Ecto neural progenitor cell (in vitro differentiated cells): ENCODE measurements at places on chromosomes 6 and 20.

- DNase-seq: no peak
Measured at GRCh38 chr20:57482148-57482547, 42.8 kb downstream of the CTCFL start.

- no peak for DNase-seq
Measured at GRCh38 chr6:112383191-112383590, 36.1 kb downstream of the RFPL4B start.

- DNase-seq: no peak
Measured at GRCh38 chr20:44208165-44208564, 2.4 kb downstream of the OSER1 start.

DNA sequence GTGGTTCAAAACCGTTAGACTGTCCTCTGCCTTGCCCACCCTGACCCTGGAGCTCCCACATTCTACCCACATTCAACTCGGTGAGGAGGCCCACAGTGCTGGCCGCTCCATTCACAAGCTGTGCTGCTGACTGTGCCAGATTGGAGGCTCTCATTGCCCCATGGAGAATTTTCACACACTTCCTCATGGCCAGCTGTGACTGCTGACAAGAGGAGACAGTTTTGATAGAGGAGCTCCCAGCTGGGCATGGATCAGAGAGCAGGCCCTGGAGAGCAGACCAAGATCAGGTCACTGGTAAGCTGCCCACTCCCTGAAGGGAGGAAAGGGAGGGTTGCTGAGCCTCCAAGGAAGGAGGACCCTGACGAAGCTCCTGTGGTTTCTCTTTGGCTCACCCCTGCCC is 246.1 kb upstream of the RIN2 start:
- DNase-seq: no peak

DNA sequence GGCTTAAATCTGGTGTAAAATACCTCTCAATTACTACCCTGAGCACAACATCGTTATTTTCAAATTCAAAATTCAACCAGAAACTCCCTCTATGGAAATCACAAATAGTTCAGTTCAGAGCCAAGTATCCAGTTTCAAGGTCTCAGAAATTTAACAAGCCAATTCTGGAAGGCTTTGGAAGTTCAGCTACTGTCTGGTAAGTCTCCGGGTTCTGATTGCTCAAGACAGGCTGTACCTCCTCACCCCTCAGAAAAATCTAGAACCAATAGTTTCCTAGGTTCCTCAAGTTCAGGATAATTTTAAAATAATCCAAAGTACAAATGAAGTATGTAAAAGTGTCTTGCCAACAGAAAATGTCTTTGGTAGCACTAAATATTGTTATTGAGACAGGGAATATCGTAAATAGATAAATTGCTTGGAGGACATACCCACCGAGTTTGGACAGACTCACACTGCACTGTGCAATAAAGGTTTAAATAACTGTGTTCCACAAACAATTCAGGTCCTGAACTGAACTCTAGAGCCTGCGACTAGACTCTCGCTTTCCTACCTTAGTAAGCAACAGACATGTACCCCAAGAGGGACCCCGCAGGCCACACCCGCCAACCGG is 729 bp downstream of the ATG5 start:
- DNase-seq: no peak

DNA sequence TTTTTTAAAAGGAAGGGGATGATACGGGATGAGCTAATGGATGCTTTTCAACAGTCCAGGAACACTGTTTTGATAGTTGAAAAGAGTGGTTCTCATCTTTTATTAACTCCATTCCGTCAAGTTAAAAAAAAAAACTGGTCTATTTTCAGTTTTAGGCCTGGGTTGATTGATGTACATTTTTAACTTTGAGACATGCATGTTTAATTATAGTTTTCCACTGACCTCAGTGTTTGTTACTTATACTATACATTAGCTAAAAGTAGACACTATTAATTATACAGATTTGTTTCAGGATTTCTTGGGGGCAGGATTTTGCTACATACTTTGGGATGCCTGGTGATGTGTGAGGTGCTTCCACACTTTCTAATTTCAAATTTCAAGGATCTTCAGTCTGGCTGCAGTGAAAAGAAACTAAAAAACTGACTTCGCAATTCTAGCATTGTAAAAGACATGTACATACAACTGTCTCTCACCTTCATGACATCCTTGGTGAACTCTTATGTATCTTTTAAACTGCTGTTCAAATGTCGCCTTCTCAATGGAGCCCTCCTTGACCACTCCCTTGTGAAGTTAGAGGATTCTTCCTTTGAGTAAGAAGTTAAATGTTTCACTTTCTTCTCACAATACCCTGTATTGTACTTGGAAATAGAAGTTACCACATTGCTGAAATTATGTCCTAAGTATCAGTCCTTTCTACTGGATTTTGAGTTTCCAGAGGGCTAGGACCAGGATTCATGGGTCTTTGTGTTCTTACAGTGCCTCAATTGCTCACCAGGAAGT is 101.7 kb downstream of the TSHZ2 start:
- no peak for DNase-seq

DNA sequence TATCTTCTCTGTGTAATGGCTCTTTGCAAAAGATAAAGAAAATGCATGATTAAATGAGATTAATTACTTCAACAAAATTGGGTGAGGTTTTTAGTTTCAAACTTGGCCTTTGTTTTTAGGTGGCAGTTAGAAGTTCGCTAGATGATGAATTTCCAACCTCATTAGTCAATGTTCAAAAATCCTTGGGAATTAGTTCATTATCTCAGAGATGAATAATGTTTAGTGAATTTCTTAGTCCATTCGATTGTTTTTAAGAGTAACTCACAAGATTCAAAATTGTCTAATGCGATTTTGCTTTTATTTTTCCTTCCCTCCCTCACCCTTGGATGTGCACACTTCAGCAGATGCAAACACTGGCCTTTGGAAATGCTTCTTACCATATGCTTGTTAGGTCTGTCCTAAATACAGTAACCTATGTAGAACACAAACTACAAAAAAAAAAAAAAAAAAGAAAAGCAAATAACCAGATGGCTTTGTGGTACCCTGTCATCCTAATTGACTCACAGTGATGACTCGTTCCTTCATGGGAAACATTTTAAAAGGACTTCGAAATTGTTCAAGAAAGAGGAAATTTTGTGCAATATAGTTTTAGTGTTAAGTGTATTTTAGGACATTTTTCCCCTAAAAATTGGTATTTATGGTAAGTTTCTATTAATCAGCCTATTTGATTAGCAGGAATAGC is 66.7 kb downstream of the FAM229B start:
- no peak for DNase-seq

GRCh38 chr6:37201726-37202125 is 31.8 kb downstream of the PIM1 start:
- DNase-seq: no peak

DNA sequence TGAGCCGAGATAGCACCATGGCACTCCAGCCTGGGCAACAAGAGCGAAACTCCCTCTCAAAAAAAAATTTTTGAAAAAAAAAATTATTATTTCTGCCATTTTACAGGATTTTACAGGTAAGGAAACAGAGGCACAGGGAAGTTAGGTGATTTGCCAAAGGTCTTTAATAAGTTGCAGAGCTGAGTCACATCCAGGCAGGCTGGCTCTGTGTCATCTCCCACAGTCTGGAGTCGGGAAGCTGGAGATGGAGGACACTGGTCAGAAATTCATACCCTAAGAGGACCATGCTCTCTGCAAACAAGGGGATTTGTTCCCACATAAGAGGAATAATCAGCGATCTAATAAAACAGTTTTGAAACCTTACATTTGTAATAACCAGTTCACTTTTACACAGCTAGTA is 24.1 kb downstream of the HECA start:
- DNase-seq: no peak

GRCh38 chr6:75933387-75933975 is 139.0 kb downstream of the IMPG1 start:
- DNase-seq: no peak

DNA sequence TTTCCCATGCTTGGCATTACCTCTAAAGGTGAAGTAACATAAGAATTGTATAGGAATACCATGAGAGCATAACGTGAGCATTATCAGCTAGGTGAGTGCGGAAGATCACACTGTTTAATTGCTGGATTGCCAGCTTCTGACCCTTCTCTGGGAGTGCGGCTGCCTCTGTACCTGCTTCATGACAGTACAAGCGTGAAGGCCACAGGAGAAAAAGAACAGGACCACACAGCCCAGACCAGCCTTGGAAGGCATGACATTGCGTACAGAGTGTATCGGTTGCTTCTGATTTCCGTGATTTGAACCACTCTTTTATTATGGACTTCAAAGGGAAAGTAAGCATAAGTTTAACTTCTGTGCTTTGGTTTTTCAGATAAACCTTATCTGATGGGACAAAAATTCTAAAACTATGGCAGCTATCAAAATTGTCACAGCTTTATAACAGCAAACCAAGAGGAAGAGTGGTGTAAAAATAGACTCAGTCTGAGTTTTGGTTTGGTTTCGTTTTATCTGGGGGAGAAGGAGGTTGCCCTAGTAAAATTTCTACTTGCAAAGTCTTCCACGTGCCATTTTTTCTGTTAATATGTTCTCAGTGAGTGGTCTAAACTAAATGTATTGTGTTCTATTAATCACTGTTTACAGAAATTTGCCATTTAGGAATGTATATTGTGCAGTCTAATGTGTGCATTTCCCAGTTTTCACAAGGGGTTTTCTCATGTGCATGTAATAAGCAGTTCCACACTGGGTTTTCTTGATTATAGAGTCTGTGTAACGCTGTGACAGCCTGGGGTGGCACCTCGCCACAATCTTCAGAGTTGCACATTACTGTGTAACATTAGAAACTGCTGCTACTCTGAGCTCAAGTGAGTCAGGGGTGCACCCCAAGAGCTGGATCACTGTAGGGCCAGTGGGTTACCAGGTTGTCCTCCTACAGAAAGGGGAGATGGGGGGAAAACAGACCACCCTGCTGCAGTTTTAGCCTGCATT is 97.3 kb downstream of the RPP40 start:
- no peak for DNase-seq

GRCh38 chr6:10742251-10742650 is 5.4 kb upstream of the TMEM14B start:
- no peak for DNase-seq

GRCh38 chr6:139409026-139409425 is 34.6 kb upstream of the CITED2 start:
- no peak for DNase-seq

- DNase-seq: peak; percentile 84
Measured at GRCh38 chr6:26251354-26252076, 113.5 kb upstream of the BTN3A2 start.

DNA sequence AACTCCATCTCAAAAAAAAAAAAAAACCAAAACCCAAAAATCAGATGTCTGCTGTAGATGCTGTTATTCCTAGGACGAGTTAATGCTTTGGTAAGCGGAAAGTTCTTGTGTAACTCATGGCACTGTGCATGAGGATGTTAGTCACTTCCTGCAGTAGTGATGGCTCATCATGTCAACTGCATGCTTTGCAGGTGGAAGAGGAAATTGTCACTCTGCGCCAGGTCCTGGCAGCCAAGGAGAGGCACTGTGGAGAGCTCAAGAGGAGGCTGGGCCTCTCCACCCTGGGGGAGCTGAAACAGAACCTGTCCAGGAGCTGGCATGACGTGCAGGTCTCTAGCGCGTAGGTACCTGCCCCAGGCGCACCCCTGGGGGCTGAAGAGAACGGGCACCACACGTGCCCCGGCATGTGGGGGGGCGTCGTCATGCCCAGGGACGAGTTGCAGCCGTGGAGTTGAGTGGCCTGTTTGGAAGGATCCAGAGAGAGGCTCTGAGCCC is 8.5 kb downstream of the TPD52L2 start:
- DNase-seq: no peak

DNA sequence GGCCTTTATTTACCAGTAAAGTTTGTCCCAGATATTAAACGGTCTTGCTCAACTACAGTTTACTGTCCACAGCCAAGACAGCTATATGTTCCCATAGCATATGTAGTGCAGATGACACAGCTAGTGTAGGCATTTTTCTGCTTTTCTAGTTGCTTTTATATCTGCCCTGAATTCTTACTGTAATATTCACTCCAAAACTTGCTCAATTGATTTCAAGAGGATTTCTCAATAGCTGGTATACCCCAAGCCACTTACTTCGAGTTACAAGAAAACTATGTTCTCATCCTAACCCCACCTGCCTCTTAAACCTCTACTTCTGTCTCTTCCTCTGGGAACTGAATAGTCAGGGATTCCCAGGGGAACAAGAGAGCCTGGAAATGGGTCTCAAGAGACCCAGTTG is 18.9 kb upstream of the ROS1 start:
- DNase-seq: no peak

GRCh38 chr20:18774207-18774606 is 39.4 kb upstream of the SCP2D1 start:
- no peak for DNase-seq

GRCh38 chr20:17161673-17162481 is 65.0 kb upstream of the PCSK2 start:
- DNase-seq: no peak

- peak; percentile 63 for DNase-seq
Measured at GRCh38 chr6:161353208-161353613, 79.3 kb upstream of the AGPAT4 start.

- DNase-seq: no peak
Measured at GRCh38 chr20:63810730-63811490, 20.2 kb downstream of the ZBTB46 start.

GRCh38 chr6:140970485-140970884 is 1162.2 kb upstream of the GJE1 start:
- no peak for DNase-seq

GRCh38 chr20:47230811-47231256 is 125.7 kb downstream of the ZMYND8 start:
- DNase-seq: no peak

GRCh38 chr6:118768904-118769325 is 117.5 kb upstream of the CEP85L start:
- no peak for DNase-seq

GRCh38 chr20:53331151-53331973 is 262.3 kb downstream of the ZNF217 start:
- DNase-seq: no peak

GRCh38 chr20:59222253-59223181 is 58.9 kb downstream of the ZNF831 start:
- DNase-seq: peak; percentile 89

- DNase-seq: no peak
Measured at GRCh38 chr6:62980093-62980492, 231.2 kb upstream of the FKBP1C start.

- no peak for DNase-seq
Measured at GRCh38 chr20:37850724-37851355, 52.1 kb upstream of the VSTM2L start.

GRCh38 chr6:166228425-166228824 is 60.8 kb upstream of the TBXT start:
- DNase-seq: no peak

- no peak for DNase-seq
Measured at GRCh38 chr6:115001731-115002350, 659.0 kb upstream of the HS3ST5 start.

GRCh38 chr6:154503658-154504057 is 6.8 kb downstream of the CNKSR3 start:
- no peak for DNase-seq
